Activated CD8-positive, alpha-beta memory T cell treated with anti-CD3 and anti-CD28 coated beads for 1 hour (primary cell): ENCODE measurements at places on chromosomes 7 and 10.

DNA sequence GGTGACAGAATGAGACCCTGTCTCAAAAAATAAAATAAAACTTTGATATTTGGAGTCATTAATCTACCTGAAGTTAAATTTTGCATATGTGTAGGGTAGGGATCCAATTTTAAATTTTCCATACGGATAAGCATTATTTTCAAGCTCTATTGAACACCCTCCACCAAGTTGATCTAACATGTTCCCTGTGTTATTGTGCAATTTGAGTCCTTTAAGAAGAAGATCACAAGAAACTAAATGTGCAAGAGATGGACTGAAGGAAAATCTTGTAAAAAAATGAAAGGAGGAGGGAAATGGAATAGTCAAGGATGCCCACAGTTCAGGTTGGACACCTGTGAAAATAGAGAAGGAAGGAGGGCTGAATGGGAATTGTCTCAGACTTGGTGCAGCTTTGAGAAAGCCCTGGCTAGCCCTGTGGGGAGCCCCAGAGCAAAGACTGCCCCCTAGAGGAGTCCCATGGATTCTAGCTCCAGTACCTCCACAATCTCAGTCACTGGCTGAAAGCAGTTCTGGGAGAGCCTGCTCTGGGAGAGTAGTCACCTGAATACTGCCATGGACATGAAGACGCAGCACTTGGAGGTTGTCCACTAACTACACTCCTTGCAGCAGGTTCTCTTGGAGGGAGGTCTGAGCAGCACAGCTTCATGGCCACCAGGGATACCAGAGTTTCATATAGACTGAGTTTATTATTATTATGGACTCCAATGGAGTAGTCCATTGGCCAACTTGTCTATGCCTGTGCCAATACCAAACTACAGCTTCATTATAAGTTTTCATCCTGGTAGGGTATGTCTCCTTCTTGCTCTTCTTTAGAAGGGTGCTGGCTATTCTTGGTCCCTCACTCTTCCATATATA lies 5.7 kb upstream of the TIAL1 start:
- DNase-seq: no peak

GRCh38 chr10:12636571-12636970 lies 287.2 kb downstream of the CAMK1D start:
- DNase-seq: no peak

- no peak for DNase-seq
Observed at GRCh38 chr10:114306116-114306973, 67.3 kb downstream of the VWA2 start.

GRCh38 chr10:44873160-44873559 lies 38.0 kb upstream of the TMEM72 start:
- no peak for DNase-seq

DNA sequence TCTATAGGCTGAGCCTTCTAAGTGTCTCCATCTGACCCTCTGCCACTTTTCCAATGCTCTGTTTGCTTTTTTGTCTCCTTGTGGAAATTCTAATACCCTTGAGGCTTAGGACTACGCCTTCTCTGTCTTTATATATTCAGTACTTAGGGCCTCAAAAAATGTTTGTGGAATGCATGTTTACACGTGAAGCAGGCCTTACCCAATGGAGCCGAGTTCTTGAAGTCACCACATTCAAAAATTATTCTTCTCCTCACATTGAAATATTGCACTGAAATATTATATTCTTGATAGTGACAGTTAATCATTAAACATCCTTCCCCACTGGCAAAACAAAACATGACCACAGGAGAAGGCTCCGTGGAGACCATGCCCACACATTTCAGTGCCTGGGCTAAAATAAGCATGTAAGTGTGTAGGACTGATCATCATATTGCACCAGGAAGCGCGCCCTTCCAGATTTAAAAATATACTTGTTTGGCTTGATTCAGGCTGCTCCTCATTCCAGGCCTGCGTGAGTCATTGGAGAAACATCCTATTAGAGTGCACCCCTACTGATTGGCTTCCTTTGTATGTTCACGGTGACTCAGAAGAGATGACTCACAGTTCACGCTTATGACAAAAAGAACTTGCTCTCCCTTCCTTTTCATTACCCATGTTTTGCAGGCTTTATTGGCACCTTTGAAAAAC lies 307.4 kb upstream of the AOAH start:
- DNase-seq: no peak

DNA sequence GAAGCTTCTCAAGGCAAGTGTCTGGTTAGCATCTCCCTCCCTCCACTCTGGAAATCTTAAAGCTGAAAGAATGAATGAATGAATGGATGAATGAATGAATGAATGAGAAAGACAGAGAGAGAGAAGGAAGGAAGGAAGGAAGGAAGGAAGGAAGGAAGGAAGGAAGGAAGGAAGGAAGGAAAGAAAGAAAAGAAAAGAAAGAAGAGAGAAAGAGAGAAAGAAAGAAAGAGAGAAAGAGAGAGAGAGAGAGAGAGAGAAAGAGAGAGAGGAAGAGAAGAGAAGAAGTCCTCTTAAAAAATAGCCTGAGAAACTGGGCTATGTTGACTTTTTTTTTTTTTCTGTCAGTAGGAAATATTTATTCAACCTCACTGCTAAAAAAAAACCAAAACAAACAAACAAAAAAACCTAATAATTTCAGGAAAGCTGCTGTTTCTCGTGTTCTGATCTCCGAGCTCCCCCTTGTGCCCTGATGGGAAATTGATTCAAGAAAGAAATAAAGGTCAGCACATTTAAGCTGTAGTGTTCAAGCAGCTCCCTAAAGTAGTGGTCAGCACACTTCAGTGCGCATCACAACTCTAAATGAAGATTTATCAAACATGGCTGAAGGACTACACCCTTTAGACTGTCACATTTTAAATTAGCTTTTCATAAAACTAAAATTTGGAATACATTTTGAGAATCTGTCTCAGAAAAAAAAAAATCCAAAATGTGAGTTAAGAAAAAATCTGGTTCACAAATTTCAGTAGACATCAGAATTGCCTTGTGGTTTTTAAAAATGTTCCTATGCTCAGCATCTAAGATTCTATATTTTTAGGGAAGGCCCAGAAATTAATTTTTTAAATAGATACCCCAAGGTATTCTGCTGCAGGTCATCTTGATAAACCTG lies 154.3 kb downstream of the ELAPOR2 start:
- DNase-seq: no peak

DNA sequence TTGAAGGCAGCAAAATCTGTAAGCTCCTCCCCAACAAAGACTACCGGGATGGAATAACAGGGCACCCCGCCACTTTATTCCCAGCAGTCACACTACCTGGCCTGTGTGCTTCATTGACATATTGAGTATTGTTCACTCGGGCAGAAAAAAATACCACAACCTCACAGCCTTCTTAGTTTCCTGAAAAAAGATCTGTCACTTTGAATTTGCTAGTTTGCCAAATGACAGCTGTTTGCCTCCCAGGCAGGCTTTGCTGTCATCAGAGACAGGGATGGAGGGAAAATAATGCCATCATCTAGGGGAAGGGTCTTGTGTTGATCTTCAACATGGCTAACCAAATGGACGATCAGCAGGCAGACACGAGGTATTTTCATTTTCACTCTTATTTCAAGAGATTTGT lies 26.9 kb downstream of the BMPER start:
- no peak for DNase-seq

GRCh38 chr7:82044497-82045080 lies 274.7 kb upstream of the HGF start:
- no peak for DNase-seq

DNA sequence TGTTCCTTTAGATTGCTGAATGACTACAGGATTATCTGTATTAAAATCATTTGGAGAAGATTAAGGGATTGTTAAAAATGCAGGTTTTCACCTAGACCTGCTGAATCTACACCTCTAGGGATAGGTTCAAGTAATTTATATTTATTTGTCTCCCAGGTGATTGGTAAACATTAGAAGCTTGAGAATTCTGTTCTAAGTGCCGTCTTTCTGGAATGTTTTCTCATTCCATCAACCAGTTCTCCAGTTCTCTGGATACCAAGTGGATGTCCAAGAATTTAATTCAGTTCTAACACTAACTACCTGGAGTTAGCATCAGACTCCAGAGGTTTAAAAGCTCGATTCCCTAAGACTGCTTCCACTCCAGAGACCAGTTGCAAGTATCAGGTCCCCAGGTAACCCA lies 110.9 kb downstream of the PRTFDC1 start:
- no peak for DNase-seq

GRCh38 chr10:120557311-120557710 lies 100.3 kb downstream of the PLPP4 start:
- DNase-seq: no peak

GRCh38 chr7:153616711-153617325 lies 435.4 kb upstream of the DPP6 start:
- DNase-seq: no peak

DNA sequence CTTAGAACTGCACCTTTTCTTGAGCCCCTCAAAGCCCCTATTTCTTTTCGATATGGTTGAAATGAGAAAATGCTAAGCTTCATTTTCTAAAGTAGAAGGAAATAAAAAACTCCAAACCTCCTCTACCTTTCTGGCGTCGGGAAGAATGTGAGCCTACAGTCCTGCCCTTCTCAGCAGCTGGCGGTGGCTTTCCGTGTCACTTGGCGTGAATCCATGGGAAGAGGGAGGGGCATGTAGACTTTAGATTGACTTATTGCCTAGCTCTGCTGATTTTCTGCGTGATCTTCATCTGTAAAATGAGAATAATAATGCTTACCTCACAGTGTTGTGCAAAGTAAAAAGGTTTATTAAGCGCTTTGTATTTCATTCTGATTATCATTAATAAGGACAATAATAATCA lies 35.0 kb downstream of the PRR15 start:
- no peak for DNase-seq

DNA sequence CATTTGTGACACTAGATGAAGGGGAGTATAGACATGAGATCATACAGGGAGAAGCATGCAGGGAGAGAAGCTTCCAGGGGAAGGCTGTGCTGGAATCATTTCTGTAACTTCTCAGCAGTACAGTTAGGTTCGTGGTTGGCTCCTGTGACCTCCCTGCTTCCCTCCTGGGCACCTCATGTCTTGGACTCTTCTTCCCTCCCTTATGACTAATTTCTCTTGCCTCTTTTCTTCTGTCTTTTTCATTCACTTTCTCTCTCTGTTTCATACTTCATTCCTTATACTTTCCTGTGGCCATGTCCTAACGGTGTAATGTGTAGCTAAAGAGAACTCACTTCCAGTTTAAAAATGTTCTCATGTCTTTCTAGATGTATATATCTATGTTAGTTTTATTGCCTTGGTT lies 19.1 kb upstream of the HKDC1 start:
- no peak for DNase-seq

- DNase-seq: no peak
Observed at GRCh38 chr10:74763934-74764591, 62.3 kb upstream of the KAT6B start.

DNA sequence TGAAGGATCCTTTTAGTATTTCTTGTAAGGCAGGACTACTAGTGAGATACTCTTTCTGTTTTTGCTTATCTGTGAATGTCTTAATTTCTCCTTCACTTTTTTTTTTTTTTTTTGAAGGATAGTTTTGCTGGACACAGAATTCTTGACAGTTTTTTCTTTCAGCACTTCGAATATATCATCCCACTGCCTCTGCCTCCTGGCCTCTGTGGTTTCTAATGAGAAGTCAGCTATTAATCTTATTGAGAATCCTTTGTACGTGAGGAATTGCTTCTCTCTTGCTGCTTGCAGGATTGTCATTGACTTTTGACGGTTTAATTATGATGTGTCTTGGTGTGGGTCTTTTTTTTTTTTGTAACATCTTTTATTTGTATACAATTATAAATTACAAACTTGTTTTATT lies 12.6 kb upstream of the WAC start:
- DNase-seq: no peak

DNA sequence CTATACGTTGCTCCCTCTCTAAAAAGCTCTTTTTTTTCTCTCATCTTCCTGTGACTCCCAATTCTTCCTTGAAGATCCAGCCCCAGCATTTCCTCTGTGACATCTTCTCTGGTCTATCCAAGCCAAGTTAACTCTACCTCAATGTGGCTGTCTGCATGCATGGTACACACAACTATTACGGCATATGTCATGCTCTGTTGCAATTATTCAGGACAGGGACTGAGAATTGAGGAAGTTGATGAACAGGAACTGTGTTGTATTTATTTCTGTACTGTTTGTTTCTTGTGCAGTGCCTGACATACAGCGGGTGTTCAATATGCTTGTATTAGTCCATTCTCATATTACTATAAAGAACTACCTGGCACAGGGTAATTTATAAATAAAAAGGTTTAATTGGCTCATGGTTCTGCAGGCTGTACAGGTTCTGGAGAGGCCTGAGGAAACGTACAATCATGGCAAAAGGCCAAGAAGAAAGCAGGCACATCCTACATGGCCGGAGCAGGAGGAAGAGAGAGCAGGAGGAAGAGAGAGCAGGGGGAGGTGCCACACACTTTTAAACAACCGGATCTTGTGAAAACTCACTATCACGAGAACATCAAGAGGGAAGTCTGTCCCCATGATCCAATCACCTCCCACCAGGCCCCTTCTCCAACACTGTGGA lies 6.3 kb downstream of the TRPV5 start:
- DNase-seq: no peak

DNA sequence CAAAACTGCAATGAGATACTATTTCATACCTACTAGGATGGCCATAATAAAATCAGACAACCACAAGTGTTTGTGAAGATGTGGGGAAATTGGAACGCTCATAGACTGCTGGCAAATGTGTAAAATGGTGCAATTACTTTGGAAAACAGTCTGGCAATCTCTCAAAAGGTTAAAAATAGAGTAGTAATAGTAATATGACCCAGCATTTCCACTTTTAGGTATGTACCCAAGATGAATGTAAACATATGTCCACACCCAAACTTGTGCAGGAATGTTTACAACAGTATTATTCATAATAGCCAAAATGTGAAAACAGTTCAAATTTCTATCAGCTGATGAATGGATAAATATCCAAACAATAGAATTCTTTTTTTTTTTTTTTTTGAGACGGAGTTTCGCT lies 731.6 kb upstream of the ANKRD30A start:
- DNase-seq: no peak

- no peak for DNase-seq
Observed at GRCh38 chr10:114281461-114281860, 42.4 kb downstream of the VWA2 start.
